Activated CD4-positive, alpha-beta memory T cell treated with anti-CD3 and anti-CD28 coated beads, Interleukin-2, amount 10 ng/mL, durations not matched to agents 7 days and 5 days (primary cell): ENCODE measurements at places on chromosomes 16 and 17.

DNA sequence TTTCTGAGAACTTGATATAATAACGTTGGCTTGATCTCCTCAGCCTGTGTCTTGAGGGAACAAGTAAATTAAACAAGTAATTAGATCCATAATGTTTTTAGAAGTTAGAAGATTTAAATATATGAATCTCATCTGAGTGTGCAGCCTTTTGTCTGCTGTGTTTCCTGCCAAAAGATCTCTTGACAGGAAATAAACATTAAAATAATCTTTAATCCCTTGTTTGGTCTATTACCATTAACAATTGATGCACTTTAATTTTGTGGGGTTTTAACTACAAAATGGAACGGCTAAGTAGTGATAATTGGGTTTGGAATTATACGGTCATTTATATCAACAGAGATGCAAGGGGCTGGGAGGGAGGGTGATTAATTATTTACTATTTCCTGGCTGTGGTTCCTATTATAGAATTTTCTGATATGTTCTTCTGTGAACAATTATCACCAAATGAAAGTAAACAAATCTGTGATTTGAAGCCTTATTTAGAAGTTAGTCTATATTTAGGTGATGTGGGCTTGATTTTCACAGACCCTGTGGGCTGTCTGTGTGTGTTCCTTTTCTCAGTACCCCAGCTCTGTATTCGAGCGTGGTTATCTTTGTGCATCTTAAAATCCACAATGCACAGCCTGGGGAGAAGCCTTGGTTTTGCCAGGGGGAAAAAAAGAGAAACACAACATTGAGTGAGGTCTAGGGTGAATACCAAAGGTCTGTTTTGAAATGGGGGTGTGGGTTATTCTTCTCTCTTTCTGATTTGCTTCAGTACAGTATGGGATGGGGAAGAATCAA lies 556.1 kb downstream of the WWOX start:
- DNase-seq = no peak

DNA sequence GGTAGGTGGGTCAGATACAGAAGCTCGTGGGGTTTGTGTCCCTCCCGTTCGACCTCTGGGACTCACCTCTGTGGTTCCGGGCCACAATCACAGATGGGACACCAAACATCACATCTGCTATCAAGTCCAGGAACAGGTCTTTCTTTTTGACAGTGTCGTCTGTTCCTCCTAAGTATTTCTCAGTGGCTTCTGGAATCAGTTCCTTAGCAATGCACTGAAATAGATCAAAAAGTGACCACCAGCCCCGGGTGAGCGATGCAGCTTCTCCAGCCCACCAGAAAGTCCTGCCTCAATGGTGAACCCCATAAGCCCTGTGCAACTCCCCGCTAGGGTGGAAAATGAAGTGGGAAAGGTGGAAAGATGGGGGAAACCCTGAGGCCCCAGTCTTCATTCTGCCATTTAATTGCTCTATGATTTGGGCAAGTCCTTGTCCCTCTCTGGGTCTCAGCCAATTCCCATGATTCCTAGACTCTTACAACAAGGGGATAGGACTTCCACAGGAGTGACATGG lies 22.4 kb downstream of the CES1 start:
- DNase-seq = no peak

GRCh38 chr16:57589374-57589773 lies 39.1 kb upstream of the ADGRG1 start:
- peak; percentile 17 for DNase-seq

DNA sequence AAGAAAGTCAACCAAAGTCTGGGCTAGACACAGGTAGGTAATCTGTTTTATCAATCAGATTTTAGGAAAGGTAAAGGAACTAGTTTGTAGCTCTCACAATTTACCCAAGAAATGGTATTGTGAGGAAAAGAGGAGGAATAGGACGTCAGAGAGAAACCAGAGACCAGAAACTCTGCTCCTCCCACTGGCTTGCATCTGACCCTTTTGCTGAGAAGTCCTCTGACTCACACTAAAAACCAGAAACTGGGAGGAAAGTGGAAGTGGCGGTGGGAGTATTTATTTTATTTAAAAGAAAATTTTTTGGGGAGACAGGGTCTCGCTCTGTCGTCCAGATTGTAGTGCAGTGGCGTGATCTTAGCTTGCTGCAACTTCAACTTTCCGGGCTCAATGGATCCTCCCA lies 38.0 kb upstream of the MNT start:
- no peak for DNase-seq

DNA sequence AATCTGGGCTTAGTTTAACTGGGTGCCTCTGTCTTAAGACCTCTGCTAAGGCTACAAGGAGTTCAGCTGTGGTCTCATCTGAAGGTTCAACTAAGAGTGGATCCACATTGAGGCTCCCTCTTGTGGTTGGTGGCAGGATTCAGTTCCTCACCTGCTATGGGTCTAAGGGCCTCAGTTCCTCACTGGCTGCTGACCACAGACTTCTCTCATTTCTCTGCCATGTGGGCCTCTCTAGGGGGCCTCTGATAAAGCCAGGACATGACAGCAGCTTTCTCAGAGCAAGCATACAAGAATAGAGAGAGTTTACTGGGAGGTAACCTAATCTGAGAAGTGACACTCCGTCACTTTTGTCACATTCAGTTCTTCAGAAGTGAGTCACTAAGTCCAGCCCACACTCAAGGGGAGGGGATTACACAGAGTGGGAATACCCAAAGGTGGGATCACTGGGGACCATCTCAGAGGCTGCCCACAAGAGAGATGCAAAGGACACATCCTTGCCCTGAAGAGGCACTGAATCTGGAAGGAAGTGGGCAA lies 19.2 kb upstream of the ABAT start:
- peak; percentile 50 for DNase-seq

GRCh38 chr17:56121191-56122051 lies 31.9 kb upstream of the ANKFN1 start:
- DNase-seq = no peak

DNA sequence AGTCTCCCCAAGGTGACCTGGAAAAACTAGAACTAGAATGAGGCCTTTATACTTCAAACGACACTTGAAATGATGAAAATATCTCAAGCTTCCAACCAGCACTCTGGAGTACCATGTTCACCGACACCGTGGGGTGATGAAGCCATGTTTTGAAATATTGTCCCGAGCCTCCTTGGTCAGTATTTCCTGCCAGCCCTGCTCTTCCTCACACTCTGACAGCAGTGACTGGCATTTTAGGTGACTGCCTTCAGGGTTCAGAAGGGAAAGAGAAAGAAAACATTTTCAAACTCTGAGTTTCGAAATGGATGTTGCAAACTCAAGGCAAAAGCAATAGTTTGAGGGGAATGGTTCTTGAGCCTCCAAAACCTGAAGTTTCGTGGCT lies 39.3 kb upstream of the IRX6 start:
- DNase-seq = no peak

- DNase-seq = no peak
These were observed 64.8 kb downstream of the VAT1L start for GRCh38 chr16:77853161-77853560.

DNA sequence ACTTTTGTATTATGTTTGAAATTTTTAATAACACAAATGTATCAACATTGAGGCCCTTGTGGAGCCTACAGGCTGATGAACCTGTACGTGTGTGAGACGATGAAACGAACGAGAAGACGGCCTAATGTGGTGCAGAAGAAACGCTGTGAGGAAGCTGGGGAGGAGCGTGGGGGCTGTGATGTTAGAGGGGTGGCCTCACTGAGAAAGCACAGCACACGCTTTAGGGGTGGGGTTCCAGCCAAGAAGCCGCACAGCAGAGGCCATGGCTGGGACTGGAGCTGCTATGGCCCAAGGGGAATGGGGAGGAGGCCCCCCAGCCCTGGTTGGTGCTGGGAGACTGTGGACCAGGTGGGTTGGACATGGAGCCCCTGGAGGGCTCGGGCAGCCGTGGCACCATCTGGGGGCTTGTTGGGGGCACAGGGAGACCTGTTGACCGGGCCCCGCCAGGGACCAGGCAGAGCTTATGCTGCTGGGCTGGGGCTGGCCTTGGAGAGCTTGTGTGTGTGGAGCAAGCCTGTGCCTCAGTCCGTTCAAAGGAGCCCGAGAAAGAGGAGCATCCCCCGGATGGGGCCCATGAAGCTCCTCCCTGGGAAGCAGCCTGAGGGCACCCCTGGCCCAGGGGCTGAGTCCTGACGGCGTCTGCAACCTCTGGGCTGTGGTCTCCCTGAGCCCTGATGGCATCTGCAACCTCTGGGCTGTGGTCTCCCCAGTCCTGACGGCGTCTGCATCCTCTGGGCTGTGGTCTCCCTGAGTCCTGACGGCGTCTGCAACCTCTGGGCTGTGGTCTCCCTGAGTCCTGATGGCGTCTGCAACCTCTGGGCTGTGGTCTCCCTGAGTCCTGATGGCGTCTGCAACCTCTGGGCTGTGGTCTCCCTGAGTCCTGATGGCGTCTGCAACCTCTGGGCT lies 44.7 kb downstream of the METRNL start:
- no peak for DNase-seq

DNA sequence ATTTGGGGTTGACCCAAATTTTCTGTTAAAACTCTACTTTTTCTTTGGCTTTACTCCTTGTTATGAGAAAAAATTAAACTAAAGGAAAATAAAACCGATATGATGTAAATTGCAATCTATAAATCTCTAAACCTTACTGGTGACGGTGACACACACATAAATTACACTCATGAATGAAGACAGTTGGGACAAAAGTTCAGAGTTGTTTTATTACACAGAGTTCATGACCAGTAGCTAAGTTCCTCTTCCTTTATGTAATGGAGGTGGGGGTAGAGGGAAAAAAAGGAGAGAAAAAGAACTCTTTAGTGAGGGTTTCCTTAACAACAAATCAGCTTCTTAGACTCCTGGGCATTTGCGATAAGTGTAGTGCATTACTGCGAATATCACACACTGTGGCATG lies 220.7 kb downstream of the KCNJ2 start:
- no peak for DNase-seq

GRCh38 chr17:45146890-45147580 lies 1.2 kb upstream of the HEXIM1 start:
- DNase-seq = peak; percentile 81

DNA sequence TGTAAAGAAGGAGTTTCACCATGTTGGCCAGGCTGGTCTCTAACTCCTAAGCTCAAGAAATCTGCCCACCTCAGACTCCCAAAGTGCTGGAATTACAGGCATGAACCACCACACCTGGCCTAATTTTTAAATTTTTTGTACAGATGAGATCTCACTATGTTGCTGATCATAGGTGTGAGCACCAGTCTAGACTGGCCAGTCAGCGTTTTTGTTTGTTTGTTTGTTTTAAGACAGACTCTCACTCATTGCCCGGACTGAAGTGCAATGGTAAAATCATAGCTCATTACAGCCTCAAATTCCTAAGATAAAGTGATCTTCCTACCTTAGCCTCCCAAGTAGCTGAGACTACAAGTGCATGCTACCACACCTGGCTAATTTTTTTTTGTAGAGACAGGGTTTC lies 38.0 kb upstream of the TAOK1 start:
- DNase-seq = no peak
